OCI-M1 (cell line): ENCODE measurements at places on chromosomes 12 and 14.

- DNase-seq: no peak
These were observed 6.8 kb downstream of the OR10A7 start for GRCh38 chr12:55227643-55228042.

DNA sequence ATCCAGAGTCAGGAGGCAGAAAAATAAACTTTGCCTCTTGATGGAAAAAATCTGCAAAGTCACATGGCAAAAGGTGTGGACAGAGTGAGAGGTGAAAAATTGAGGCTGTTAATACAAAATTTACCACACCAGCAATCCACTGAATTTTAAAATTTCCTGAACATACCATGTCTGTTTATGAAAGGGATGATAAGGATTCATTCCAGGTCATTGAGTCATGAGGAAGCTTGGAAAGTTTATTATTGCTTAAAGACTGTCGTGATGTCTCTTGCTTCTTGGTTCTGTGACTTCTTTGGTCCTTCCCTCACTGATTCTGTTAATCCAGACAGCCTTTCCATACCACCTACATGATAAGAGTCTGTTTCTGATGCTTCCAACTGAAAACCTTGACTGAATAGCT lies 73.2 kb downstream of the TTC6 start:
- no peak for DNase-seq

DNA sequence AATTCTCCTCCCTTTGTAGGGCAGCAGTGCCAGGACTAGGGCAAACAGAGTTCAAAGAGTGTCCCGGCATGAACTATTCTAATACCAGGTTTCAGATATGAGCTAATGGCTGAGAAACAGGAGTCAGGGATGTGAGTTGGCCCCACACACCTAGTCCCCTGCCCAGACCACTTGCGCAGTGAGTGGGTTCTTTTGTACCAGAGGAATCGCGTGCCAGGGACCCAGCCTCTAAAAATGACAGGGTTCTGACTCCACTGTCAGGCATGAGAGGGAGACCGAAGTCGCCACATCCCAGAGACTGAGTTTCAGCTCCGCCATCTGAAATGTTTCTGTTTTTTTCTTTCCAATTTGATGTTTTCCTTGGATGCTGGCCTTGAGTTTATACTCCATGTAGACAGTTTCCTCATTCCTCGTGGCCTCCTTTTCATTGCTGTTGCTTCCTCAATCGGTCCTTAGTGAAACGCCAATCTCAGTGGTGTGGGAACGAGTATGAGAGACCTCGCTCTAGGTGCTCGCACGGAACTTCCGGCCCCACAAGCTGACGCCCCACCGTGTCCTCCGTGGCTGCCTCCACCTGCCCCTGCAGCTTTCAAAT lies 31.5 kb downstream of the FBXL14 start:
- no peak for DNase-seq

- no peak for DNase-seq
These were observed 11.3 kb downstream of the ZNF839 start for GRCh38 chr14:102330806-102331205.

GRCh38 chr14:59754256-59754655 lies 116.3 kb downstream of the RTN1 start:
- no peak for DNase-seq
